Activated naive CD4-positive, alpha-beta T cell (primary cell): ENCODE measurements at places on chromosomes 6 and 20.

GRCh38 chr6:152423216-152424103, 213.7 kb downstream of the SYNE1 start:
- no peak for DNase-seq

DNA sequence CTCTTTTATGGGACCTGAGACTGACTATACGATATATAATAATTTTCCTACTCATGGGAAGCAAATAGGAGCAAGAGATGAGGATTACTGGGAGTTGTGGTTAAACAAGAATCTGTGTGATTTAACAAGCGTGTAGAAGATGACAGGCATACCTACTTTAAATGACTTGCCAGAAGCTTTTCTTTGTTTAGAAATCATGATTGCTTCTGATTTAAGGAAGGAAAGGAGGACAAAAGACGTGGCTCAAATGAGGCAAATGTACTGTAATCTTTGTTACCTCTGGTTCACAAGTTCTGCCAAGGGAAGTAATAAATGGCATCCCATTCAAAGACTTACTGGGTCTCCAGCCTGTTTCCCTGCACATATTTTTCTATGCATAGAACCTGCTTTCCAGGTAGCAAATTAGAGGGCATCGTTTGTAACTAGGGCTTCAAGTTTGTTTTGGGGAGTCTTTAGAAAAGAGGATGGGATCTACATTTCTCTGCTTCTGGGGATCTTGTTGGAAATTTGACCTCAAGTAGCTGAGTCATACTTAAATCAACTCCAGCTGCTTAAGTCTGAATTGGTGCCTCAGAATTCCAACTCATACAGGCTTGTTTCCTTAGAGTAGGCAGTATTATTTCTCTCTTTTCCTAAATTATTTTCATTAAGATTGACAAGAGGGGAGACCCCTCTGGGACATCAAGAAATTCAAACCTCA, 2.9 kb upstream of the TRMT11 start:
- DNase-seq = no peak

GRCh38 chr6:7809346-7809745, 83.4 kb downstream of the BMP6 start:
- DNase-seq = no peak

DNA sequence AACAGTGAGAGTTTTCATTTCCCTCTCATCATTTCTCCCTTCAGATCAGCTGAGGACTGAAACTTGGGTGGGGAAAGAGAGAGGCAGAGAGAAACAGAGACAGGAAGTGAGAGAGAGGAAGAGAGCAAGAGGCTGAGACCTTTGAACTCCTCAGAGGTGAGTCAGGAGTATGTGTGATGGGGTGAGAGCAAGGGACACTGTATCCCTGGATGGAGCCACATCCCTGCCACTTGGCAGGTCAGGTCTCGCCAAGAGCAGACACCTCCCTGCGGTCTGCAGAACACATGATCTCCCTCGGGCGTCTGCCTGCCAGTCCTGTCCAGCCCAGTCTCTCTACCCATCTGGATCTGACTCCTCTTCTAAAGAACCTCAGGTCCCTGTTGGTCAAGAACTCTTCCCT, 62.7 kb upstream of the SYNDIG1 start:
- DNase-seq = no peak

- DNase-seq = no peak
Observed at GRCh38 chr6:112331306-112331705, 15.8 kb upstream of the RFPL4B start.

- DNase-seq = no peak
Observed at GRCh38 chr6:22886650-22887581, 317.6 kb downstream of the HDGFL1 start.

DNA sequence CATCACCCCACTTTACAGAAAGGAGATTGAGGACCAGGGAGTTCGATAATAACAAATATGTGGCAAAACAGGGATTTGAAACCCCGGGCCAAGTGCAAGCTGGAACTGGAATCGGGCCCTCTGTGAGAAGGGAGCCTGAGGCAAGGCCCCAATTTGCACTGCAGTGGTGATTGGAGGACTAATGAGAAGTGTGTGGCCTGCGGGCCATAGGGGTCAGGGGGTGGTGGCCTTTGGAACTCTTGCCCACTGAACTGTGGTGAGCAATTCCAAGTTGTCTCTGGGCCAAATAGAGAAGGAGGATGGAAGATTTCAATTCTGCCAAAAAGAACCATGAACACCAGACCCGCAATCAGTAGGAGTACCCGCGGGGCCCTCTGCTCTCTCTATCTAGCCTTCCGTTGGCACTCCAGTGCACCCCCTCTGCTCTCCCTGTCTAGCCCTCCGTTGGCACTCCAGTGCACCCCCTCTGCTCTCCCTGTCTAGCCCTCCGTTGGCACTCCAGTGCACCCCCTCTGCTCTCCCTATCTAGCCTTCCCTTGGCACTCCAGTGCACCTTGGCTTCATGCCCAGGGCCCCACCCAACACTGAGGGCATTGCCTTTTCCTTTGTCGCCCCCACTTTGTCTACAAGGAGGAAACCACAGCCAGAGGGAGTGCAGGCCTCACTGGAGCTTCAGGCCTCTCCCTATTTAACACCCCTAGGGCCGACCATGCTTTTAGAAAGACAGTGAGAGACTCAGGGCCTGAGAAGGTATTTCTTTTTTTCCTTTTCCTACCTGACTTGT, 6.0 kb upstream of the PTPRA start:
- DNase-seq = no peak

- no peak for DNase-seq
Observed at GRCh38 chr6:20338156-20338555, 63.5 kb upstream of the E2F3 start.

GRCh38 chr6:1698527-1698926, 88.8 kb downstream of the FOXC1 start:
- DNase-seq = no peak

GRCh38 chr6:143515061-143515760, 3.7 kb upstream of the FUCA2 start:
- DNase-seq = no peak

DNA sequence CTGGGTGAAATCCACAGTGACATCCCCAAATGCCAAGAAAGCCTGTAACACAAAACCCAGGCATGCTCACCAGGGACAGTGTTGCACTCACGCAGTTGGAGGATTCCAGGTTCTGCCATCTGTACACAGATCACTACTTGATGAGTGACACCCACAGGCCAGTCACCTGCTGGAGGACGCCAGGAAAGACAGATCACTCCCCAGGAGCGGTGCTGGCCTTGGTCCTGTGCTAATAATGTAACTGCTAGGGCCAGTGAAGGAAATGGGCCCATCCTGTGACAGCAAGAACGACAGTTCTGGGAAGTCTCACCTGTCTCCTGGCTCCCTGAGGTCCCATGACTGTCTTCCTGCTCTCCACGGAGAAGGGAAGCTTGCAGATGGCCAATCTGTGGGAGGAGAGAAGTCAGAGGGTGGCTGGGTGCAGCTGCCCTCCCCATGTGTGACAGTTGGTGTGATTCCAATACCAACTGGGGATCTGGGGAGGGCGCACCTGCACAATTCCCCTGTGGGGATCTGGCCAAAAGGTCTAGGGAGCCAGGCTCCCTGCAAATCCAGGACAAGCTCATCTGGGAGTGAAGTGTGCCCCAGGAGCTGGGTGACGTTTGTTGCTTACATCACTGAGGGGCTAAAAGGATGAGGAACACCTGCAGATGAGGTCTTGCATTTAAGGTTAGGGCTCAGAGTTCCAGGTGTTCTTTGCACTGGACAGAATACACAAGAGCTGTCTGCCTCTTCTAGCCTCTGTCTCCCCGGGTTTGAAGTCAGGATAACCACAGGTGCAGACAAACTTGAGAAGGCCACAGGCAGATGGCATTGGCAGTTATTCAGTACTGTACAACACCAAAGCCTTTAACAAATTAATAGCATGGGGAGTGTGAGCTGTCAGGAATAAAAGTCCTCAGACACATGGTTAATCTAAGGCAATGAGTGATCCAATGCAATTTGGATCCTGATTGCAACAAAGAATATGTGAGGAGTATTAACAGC, 10.3 kb downstream of the ZNF337 start:
- no peak for DNase-seq

DNA sequence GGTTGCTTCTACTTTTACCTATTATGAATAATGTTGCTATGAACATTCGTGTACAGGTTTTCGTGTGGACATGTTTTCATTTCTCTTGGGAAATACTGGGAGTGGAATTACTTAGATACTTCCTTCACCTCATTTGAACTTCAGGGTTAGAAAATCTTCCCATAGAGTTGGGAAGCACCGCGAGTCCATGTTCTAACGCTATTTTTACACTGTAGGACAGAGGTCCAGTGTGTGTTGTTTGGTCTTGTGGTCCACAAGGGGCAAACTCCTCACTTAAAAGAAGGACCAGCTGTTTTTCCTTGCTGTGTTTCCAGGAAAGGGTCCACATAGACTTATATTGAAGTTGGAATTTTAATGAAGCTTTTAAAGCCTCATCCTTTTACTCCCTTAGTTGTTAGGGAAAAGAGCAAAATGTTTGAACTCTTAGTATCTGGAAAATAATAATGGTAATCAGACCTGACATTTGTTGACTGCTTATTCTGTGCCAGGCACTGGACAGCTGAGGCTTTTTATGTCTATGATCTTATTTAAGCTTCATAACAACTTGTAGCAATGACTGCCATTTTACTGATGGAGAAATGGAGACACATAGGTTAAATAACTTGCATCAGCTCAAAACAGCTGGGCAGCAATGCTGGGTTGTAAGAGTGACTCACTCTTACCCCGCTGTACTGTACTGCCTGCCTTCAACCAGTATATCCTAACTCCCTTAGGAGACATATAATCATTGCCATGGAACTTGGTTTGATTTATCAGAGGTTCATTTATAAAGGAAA, 52.0 kb downstream of the CDC5L start:
- no peak for DNase-seq

- no peak for DNase-seq
Observed at GRCh38 chr6:165988757-165989456, 178.7 kb downstream of the TBXT start.

GRCh38 chr6:133504761-133505160, 263.6 kb downstream of the EYA4 start:
- no peak for DNase-seq

GRCh38 chr6:157244780-157245179, 78.5 kb downstream of the TMEM242 start:
- no peak for DNase-seq

- no peak for DNase-seq
Observed at GRCh38 chr6:56556751-56557540, 85.7 kb downstream of the DST start.

DNA sequence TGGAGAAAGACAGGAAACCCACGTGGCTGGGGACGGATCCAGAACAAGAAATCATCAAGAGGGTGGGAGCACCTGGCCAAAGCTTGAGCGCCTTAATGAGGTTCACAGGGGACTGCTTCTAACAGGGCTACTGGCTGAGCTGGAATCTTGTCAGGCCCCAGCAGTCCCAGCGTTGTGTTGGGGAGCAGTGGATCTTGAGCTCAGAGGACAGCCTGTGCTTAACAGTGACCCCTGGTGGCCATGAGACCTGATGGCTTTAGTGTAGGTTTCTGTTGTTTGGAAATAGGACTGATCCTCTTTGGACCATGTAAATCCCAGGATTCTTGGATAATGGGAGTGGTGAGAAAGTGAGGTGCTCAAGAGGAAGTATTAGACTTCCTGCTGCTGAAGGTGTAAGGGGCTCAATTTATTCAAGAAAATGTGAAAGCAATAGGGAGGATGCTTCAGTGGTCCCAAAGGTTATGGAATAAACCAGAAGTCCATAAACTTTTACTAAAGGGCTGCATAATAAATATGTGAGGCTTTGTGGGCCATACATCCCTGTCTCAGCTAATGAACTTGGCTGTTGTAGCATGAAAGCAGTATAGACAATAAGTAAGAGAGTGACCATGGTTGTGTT, 216.2 kb downstream of the NFATC2 start:
- DNase-seq = no peak

DNA sequence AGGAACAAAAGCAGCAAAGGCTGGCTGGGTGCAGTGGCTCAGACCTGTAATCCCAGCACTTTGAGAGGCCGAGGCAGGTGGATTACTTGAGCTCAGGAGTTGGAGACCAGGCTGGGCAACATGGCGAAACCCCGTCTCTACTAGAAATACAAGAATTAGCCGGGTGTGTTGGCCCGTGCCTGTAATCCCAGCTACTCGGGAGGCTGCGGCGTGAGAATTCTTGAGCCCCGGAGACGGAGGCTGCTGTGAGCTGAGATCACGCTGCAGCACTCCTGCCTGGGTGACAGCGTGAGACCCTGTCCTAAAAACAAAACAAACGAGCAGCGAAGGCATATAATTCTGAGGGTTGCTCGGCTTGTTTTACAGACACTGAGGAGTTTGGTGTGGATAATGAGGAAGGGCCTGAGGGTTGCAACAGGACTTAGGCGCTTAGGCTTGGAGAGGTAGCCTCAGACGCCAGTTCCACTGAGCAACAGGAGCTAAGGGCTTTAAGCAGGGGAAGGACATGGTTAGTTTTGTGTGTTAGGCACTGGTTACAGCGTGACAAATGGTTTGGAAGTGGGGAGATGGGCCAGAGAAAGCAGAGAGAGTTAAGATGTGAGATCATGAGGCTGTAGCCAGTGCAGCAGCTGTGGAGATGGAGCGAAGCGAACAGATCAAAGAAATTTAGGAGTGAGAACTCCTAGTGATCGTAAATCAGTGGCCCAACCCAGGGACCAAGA, 1.2 kb downstream of the MYH7B start:
- no peak for DNase-seq

GRCh38 chr6:66970373-66970772, 1263.3 kb upstream of the EYS start:
- DNase-seq = no peak

DNA sequence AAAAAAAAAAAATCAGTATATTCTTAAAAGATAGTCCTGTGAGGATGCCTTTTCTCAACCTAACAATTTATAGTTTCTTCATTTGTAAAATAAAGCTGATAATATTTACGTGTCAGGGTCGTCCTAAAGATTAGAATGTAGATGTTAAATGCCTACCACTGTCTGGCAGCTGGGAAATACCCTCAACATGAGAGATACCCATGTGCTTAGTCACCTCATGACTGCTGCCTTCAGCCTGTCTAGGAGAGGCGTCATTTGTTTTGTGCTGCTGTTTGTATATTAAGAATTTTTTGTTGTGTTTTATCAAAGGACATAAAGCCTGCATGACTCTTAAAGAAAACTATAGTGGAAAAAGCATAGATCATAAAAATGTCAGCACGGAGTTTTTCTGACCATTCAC, 9.5 kb downstream of the FAM120B start:
- no peak for DNase-seq

GRCh38 chr6:123636782-123637181, at the start of gene TRDN:
TSS of gene TRDN (minus strand) at chr6:123636950. CDS start at chr6:123636775, 175 bp downstream.
- no peak for DNase-seq

- DNase-seq = no peak
Observed at GRCh38 chr6:12782136-12782535, 65.6 kb downstream of the PHACTR1 start.

- DNase-seq = no peak
Observed at GRCh38 chr20:63326314-63327230, 33.6 kb downstream of the COL20A1 start.

GRCh38 chr6:80022803-80023202, 18.4 kb downstream of the TTK start:
- DNase-seq = no peak
